ENCODE measurements at places on chromosomes 6 and 20.

GRCh38 chr20:53064935-53065334 lies 92.8 kb downstream of the TSHZ2 start:
- DNase-seq: no peak

DNA sequence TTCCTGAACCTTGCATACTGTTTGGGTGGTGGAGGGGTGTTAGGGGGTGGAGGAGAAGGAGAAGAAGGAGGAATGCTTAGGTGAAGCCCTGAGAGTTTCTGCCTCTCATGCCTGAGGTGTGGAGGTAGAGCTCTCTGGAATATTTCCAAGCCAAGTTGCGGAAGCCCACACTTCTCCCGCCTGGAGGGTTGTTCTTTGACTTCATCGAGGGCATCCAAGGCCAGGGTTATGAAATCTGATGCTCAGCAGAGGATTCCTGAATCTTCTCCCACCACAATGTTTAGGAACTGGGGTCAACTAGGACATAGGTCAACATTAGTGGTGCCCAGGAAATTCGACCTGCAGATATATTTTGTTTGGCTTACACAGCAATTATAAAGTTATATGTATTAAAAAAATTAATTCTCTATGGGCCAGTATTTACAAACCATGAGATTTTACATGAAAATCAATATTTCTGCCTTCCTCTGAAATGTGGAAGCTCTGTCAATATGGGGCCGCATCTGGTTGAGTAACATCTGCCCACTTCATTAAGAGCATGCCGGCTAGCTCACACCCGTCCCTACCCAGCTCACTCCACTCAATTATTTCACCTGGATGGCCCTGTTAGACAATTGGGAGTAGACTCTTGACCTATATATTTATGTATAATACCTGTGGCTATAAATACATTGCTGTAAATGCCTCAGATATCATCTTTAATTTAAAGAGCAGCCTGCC lies 257.1 kb upstream of the ZFP64 start:
- DNase-seq: no peak

DNA sequence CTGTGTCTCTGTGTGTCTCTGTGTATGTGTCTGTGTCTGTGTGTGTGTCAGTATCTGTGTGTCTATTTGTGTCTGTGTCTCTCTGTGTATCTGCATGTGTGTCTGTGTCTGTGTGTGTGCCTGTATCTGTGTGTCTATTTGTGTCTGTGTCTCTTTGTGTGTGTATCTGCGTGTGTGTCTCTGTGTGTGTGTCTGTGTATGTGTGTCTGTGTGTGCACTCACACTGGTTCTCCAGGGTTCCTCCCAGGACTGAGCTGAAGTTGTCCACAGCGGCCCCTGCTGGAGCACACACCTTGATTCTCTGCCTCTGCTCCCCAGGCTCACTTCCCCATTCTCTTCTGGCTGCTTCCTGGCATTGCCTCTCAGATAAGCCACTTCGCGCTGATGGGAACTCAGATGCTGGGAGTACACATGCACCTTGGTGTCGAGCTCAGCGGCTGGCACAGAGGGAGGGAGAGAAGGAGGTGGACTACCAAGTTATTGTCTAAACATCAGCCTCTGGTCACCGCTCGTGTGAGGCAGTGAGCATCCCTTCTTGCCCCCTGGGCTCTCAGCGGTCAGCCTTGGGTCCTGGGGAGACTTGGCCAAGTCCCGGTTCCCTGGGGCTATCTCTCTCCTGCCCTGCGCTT lies 104.9 kb upstream of the NXT1 start:
- DNase-seq: peak; percentile 81

GRCh38 chr6:128252341-128253176 lies 267.8 kb downstream of the PTPRK start:
- DNase-seq: no peak

Data from inflammatory macrophage (primary cell).